ENCODE measurements at places on chromosomes 12 and 14.
A peak's percentile ranks its signal among the peaks of the same experiment; 100 is the strongest.

DNA sequence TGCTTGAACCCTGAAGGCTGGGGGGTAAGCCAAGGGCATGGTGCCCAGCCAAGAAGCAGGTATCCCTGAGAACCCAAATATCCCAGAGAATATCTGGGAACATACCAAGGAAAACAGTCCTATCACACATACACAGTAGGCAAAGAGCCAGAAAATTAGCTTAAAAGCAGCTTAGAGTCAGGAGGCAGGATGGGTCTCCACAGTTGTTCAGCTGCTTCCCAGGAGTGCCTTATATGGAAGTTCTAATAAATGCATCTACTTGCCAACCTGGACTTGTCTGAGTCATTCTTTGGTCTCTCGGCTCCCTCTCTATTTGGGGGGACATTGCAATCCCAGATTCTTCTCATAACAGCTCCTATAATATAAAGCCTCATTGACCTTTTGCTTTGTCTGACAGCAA, 9.0 kb upstream of the GPR135 start:
- DNase-seq: no peak

GRCh38 chr12:123621101-123621500, 12.4 kb downstream of the EIF2B1 start:
- no peak for DNase-seq

DNA sequence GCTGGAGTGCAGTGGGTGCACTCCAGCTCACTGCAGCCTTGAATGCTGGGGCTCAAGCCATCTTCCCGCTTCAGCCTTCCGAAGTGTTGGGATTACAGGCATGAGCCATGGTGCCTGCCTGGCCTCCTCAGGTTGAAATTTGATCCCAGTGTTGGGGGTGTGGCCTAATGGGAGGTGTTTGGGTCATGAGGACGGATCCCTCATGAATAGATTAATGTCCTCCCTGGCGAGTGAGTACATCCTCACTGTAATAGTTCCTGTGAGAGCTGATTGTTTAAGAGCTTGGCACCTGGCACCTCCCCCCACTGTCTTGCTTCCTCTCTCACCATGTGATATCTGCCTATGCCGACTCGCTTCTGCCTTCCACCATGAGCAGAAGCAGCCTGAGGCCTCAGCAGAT, 84.7 kb downstream of the TSPAN9 start:
- DNase-seq: no peak

DNA sequence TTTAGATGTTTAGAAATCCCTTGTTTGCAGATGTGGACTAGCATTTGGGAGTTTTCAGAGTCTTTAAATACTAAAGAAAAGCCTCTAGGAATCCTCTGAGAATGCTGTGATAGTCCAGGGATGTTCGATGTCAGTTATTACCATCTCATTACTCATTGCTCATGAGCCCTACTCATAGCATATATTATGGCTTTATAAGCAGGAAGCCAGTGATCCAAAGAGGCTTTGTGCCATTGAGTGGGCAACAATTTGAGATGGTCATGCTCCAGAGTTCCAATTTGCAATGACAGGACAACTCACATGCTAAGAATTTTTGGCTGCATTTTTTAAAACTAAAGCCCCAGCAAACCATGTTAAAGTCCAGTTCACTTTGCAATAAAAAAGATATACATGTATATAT, 163.0 kb downstream of the OTOGL start:
- DNase-seq: no peak

DNA sequence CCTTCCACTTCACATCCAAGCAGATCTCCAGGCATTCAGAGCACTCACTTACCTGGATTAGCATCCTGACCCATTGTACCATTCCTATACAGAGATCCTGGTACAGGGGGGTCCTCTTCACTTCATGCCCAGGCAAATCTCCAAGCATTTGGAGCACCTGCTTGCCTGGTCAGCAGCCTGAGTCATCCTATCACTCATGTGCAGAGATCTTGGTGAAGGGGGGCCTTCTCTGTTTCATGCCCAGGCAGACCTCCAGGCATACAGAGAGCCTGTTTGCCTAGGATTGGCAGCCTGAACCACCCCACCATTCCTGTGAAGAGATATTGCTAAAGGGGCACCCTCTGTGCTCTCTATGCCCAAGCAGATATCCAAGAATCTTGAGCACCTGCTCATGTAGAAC, 111.1 kb upstream of the CCDC175 start:
- no peak for DNase-seq

GRCh38 chr14:29805415-29806123, 122.1 kb downstream of the PRKD1 start:
- peak; percentile 32 for DNase-seq

- no peak for DNase-seq
Observed at GRCh38 chr14:102323102-102323501, 3.6 kb downstream of the ZNF839 start.

GRCh38 chr12:92436856-92437255, 265.9 kb upstream of the PLEKHG7 start:
- no peak for DNase-seq

- no peak for DNase-seq
Observed at GRCh38 chr14:38248321-38249028, 7.4 kb downstream of the CLEC14A start.

GRCh38 chr12:17333287-17333686, 727.3 kb upstream of the LMO3 start:
- no peak for DNase-seq

DNA sequence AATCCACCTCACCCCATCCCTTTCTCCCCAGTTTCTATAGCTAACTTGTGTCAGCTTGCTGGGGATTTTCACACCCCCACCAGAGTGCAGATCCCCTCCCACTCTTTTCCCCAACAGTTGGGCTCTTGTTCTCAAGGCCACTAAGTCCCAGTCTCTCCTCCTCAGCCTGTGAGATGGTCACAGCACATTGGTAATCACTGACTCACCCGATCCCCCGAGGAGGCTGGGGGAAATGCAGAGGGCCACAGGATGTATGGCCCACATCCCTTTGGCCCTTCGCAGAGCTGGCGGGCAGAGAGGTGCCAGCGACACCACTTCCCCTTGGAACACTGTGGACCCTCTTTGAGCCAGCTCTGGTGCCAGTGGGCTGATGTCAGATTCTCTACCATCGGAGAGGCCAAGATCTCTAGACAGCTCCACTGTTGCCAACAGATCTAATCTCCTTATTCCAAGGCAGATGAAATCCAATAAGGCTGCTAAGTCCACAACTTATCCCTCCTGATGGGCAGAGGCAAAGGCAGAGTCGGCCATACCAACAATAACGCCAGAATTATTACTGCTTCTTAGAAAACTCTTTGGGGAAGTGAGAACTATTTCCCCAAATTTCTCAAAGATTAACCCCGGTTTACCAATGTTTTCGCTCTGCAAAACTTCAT, 1.6 kb downstream of the FMNL3 start:
- no peak for DNase-seq

GRCh38 chr12:31772685-31773222, 43.9 kb upstream of the AMN1 start:
- no peak for DNase-seq

GRCh38 chr14:86299994-86300393, 770.0 kb downstream of the FLRT2 start:
- peak; percentile 15 for DNase-seq

GRCh38 chr12:47576289-47576945, 129.4 kb downstream of the RPAP3 start:
- DNase-seq: peak; percentile 81

DNA sequence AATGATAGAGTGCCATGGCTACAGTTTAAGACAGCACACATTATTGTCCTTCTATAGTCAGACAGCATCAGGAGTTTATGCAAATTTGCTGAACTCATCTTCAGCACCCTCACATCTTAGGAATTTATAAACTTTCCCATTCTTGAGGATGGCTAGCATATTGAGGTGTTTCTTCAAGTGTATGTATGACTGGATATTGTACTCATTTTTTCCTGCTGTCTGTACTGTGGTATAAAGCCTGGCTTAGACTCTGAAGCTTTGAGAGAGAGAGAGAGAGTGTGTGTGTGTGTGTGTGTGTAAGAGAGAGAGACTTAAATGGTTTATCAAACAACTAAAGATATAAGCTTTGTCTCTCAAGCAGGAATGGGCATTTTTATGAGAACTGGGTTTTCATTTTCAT, 161.6 kb downstream of the PIK3C2G start:
- DNase-seq: no peak

- peak; percentile 11 for DNase-seq
Observed at GRCh38 chr14:95486875-95487668, 29.4 kb downstream of the SYNE3 start.

- DNase-seq: no peak
Observed at GRCh38 chr12:67509666-67510386, 138.7 kb upstream of the DYRK2 start.

- DNase-seq: no peak
Observed at GRCh38 chr12:45089411-45090075, 38.6 kb upstream of the DBX2 start.

DNA sequence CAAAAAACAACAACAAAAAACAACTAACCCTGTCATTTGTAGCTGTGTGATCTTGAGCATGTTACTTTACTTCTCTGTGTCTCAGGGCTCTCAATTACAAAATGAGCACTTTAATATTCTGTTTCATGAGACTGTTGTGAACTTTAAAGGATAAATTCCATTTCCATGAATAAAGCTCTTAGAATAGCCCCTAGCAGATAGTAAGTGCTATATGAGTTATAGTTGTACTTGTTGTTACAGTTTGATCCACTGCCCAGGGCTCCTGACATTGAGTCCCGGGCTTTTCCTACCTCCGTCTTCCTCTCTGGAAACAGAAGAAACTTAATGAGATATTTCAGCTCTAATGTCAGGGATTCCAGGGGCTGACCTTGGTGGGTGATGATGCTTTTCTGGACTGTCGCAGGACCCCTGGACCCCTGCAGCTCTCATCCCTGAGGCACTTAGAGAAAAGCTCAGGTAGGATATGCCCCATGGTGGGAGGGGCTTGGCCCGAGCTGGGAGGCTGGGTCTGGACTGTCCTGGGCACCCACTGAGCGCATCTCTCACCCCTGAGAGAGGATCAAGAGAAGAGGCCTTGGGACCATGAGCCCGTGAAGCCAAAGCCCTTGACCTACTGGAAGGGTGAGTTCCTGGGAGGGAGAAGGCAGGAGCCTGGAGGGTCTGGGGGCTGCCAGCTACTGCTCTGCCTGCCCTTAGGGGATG, 5.1 kb downstream of the P3H3 start:
- DNase-seq: no peak

GRCh38 chr12:46371718-46372543, 642 bp downstream of the SLC38A2 start:
- peak; percentile 41 for DNase-seq

DNA sequence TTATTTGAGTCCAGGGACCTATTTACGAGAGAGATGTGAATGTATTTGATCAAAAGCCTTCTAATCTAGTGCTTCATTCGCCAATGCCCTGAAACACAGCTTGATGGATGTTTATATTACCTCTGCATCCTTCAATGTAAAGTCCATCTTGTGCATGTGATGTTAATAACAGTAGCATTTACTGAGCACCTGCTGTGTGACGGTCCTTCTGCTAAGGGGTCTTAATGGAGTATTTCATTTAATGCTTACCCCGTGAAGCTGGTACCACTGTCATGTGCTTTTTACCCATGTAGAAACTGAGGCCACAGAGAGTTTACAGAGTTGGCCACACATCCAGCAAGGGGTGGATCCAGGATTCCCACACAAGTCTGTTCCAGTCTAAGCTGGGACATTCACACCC, 237.3 kb downstream of the ADGRD1 start:
- DNase-seq: no peak

- no peak for DNase-seq
Observed at GRCh38 chr12:119644930-119645329, 23.0 kb upstream of the PRKAB1 start.

Data from NCI-H1436 (cell line).